ENCODE measurements at places on chromosomes 12 and 14.
A peak's percentile ranks its signal among the peaks of the same experiment; 100 is the strongest.

- DNase-seq: no peak
Measured at GRCh38 chr14:37466003-37466622, 128.9 kb downstream of the FOXA1 start.

DNA sequence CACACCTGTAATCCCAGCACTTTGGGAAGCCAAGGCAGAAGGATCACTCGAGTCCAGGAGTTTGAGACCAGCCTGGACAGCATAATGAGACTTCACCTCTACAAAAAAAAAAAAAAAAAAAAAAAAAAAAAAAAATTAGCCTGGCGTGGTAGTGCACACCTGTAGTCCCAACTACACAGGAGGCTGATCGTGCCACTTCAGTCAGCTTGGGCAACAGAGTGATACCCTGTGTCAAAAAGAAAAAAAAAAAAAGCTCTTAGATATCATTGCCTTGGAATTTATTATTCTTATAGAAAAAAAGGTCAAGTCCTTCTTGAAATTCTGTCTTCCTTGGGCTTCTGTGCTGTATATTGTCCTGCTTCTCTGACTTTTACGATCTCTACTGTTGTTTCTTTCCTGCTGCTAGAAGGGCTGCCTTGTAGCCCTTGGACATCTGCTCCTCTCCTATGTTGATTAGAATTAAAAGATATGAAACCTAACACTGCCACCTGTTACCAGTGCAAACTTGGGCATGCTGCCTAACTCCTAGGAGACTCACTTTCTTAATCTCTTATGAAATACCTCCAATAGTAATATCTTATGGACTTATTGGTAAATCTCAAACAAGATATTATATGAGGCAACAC is 5.7 kb downstream of the TMEM19 start:
- no peak for DNase-seq

- DNase-seq: peak; percentile 46
Measured at GRCh38 chr12:101642115-101643067, 47.6 kb downstream of the MYBPC1 start.

DNA sequence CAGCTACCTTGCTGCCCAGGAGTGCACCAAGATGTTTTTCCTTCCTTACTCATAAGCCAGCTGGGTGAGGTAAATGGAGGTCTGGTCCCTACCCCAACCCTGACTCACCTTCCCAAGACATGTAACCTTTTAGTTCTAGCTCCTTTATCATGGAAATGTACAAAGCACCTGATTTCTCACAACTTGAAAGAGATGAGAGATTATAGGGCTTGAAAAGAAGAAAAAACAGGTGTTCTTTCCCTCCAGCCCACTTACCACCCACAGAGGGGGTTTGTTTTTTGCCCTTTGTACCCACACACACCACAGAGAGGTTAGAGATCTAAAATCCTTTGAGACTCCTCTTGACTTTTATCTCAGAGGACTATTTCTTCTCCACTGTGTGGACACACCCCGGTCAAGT is 21.1 kb downstream of the PLXNC1 start:
- no peak for DNase-seq

DNA sequence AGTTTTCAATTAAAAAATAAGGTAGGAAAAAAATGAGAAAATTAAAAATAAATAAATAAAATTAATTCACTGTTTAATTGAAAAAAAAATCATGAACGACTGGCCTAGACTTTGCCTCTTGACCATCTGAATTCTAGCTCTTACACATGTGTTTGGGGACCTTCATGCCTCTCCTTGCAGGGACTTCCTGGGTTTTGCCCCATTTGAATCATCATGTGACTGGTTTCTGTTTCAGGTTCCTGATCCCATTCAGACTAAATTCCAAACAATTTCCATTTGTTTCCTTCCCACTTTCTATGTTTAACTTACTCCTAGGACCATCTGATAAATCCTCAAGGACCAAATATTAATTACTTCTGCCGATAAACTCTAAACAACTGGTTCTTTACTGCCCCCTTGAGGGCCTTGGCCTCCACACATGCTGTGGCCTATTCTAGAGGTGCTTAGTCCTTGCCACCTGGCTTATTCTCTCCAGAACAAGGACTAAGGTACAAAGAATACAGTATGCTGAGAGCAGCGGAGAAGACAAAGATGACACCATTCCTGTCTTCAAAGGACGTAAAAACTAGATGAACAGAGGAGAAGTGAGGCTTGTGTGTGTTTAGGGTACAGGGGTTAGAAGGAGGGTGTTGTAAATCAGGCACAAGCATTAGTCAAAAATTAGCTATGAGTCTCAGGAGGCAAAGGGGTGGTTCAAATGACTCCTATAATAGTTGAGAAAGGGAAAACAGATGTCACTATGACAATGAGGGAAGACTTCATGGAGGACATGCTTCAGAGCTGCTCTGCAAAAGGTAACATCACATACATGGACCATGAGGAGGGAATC is 125.8 kb upstream of the AVPR1A start:
- peak; percentile 9 for DNase-seq

DNA sequence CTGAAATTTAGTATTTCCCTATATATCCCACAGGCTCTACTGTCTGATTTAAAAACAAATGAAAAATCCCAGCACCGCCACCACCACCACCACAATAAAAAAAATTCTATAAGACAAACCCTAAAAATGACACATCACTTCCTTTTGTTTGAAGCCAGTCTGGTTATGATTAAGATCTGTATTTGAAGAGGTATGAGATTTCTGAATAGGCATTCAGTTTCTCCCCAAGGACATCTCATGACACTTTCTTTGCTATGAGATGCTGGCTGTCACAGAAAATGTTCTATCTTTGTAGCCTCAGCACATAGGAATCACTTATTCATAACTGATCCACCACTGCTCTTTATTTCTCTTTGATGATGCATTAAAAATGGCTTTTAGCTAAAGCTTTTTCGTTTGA is 1071.0 kb downstream of the SLC6A15 start:
- no peak for DNase-seq

- no peak for DNase-seq
Measured at GRCh38 chr12:48015954-48016353, 11.7 kb upstream of the COL2A1 start.

GRCh38 chr14:70664698-70665447 is 23.2 kb downstream of the TTC9 start:
- no peak for DNase-seq

DNA sequence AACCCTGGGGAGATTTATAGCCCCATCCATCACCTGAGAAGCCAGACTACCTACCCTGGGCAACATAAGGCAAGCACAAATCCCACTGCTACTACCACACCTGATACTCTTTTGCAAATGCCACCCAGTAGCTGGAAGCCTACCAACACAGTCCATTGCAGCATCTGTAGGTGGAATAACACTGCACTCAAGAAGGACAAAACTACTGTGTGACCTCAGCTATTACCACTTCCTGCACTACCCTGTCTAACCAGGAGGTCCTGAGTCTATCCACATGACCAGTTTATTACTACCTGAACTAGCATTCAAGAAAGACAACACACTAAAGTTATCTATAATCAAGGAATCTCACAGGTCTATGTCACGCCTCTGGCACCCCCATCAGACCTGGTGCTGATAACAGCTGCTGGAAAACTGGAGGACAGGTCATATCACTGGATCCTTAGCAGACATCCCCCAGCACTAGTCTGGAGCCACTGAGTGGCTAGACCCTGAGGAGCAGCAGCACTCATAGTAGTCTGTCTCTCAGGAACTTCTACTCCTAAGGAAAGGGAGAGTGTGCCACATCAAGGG is 2.9 kb upstream of the CLEC1A start:
- no peak for DNase-seq

DNA sequence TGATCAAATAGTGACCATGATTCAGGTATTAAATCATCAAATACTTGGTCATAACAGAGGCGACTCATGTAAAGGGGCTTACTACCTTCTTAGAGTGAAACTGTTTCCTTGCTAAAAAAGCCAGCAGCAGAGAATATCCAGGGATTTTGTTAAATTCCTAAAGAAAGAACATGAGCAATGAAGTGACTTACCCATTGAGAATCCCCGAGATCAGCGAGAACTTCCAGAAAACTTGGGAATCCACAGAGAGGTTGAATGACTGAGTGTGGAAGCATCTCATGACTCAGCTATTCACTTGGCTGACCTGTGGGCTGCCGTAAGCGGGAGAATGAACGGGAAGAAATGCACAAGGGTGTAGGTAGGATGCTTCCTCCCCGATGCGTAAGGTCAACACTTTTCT is 85.3 kb upstream of the KCNA1 start:
- DNase-seq: no peak

DNA sequence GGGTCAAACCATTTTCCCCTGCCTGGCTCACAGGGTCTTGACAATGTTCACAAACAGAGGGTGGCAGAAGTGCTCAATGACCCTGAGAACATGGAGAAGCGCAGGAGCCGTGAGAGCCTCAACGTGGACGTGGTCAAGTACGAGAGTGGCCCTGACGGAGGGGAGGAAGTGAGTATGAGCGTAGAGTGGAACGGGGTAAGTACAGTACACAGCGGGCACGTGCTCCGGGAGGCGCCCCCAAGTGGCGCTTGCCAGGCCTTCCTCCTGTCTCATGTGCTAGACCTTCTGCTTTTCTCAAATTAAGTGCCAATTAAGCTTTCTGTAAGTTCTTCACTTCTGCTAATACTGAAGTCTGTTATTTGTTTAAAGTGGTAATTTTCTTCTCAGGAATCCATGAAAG is 35.9 kb downstream of the XRCC3 start:
- peak; percentile 10 for DNase-seq

DNA sequence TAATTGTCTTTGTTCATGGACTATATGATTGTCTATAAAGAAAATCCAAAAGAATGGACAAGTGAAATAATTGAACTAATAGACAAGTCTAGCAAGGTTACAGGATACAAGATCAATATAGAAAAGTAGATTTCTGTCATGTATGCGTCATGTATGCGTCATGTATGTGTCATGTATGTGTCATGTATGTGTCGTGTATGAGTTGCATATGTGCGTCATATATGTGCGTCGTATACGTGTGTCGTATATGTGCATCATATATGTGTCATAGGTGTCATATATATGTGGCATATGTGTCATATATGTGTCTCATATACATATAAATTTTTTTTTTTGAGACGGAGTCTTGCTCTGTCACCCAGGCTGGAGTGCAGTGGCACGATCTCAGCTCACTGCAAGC is 516.8 kb downstream of the NOVA1 start:
- no peak for DNase-seq

- DNase-seq: no peak
Measured at GRCh38 chr14:100065111-100065871, at the start of gene EVL. Gene EVL, plus strand, starts transcription at chr14:100065422. Its CDS starts 79 bp downstream, at chr14:100065501.

DNA sequence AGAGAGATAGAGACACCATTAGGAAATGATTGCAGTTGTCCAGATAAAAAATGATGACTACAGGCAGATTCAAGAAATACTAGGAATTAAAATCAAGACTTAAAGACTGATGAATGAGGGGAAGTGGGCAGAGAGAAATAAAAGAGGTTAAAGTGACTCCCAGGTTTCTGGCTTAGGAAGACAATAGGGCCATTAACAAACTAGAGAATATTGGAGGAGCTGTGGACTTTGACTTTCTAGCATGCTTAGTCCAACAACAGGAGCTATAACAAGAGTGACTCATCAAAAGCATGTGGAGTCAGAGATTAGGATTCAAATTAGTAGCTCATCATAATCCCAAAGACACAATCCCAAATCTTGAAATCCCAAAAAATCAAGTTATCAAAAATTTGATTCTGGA is 101.5 kb downstream of the BMP4 start:
- DNase-seq: no peak

GRCh38 chr14:72786378-72787350 is 107.2 kb downstream of the DPF3 start:
- no peak for DNase-seq

GRCh38 chr12:28896421-28896820 is 252.7 kb upstream of the FAR2 start:
- DNase-seq: no peak

GRCh38 chr12:97006585-97006984 is 99.5 kb downstream of the NEDD1 start:
- no peak for DNase-seq

GRCh38 chr12:33265033-33265731 is 174.4 kb downstream of the SYT10 start:
- DNase-seq: no peak

DNA sequence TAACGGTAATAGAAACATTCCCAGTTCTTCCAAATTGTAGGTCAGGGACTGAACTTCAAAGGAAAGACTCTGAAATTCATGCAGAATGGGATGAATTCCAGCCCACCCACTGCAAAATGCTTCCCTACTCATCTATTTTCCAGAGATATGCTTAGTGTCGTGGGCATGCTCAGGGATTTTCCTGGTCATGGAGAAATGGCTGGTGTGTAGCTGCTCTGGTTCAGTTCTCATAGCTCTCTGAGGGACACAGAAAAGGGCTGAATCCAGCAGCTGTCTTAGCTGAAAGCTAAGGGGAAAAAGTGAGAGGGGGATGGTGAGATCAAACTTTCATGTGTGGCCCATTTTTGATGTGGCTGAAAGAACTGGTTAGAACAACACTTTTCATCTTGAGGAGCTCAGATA is 72.9 kb upstream of the KRAS start:
- no peak for DNase-seq

DNA sequence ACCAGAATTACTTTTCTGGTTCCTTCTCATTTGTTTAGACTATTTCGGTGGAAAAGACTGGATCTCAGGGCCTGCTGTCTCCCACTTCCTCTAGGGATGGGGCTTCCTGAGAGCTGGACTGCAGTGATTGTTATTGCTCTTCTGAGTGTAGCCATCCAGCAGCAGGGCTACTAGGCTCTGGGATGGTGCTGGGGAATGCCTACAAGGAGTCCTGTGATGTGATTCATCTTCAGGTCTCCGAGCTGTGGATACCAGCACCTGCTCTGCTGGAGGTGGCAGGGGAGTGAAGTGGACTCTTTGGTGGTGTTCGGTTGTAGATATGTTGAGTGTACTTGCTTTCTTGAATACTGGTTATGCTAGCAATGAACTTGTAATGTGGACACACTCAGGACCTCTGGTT is 42.7 kb downstream of the AEBP2 start:
- no peak for DNase-seq

DNA sequence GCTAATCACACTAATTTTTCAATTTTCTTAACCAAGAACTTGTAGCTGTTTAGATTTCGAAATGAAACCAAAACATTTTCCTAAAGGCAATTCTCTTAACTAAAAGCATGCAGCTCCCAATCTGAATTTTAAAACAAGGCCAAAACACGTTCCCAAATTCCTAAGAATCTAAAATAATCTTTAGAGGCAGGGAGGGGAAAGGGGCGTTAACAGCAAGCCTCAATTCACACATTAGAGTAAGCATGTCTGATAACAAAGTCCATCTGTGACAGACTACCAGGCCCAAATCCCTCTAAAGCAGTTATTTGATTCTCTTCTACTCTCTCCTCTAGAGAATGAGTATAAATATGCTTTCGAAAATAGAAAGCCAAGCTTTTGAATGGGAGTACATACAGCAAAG is 754 bp downstream of the ATG14 start:
- DNase-seq: no peak

DNA sequence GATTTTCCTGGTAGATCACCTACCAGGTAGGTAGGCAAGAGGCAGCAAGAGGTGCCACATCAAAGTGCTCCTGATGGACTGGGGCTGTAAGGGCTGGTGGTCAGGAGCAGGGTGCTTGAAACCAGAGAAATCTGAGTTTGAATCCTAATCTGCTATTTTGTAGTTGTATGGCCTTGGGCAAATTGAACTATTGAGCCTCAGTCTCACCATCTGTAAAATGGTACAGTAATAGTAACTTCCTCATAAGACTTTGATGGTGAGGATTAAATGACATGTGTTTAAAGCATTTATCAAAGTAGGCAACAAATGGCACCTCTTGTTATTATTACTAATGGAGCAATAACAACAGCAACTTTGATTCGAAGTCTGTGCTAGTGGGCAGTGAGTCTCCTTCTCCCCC is 32.0 kb downstream of the JDP2 start:
- no peak for DNase-seq

GRCh38 chr12:80946591-80946990 is 8.9 kb upstream of the LIN7A start:
- no peak for DNase-seq
